Astrocyte (in vitro differentiated cells and primary cell): ENCODE measurements at places on chromosomes 4 and X.

DNA sequence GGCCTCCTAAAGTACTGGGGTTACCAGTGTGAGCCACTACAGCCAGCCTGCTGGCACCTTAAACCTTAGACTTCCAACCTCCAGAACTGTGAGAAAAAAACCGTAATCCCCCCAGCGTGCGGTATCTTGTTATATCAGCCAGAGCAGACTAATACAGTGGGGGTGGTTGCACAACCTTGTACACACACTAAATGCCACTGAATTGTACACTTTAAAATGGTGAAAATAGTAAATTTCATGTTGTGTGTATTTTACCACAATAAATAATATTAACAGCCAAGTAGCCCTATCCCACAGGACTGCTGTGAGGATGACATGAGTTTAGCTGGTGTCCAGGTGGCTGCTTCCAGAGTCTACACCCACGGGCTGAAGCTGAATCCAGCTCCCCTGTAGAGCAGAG is 38.8 kb downstream of the ZBTB49 start:
- no peak for DNase-seq

- DNase-seq = no peak
Measured at GRCh38 chrX:68915778-68916177, 87.0 kb downstream of the EFNB1 start.

DNA sequence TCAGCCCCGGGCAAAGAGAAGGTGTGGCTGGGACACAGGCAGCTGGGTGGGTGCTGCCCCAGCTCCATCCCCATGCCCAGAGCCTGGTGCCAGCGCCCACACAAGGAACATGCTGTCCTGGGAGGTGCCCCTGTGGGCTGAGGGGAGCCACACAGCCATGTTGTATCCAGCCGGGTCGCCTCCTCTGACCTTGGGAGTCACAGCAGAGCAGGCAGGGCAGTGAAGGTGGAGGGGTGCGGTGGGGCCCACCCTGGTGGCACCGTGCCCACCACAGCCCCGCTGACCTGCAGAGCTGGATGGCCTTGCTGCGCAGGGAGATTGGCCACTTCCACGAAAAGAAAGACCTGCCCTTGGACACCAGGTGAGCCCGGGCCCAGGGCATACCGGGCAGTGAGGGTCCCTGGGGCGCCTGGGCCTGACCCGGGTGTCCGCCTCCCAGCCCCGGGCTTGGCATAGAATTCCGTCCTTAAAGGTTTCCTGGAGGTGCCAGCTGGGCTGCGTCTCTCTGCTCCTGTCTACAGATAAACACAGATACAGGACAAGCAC is 18.7 kb upstream of the ADD1 start:
- no peak for DNase-seq

- DNase-seq = no peak
Measured at GRCh38 chr4:138838251-138838650, 177.3 kb upstream of the NOCT start.

DNA sequence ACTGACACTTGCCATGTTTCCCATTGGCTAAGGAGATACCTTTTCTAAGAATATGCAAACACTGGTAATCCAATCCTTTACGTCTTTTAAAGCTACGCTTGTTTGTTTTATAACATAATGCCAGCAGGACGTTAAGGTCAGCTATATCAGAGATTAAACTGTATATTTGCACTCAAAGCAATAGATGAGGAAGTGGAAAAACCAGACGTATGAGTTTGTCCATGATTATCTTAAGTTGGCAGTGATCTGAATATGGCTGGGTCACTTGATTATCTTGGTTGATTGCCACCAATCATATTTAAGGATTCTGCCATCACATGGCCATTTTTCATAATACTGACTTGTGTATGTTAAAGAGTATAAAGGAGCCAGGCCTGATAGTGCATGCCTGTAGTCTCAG is 19.4 kb downstream of the TMSB4X start:
- no peak for DNase-seq

GRCh38 chr4:136121426-136121825 is 1410.9 kb downstream of the PCDH18 start:
- DNase-seq = no peak

- no peak for DNase-seq
Measured at GRCh38 chrX:115912372-115912897, 258.1 kb upstream of the AGTR2 start.

GRCh38 chrX:100409610-100410590 is at the start of gene PCDH19:
TSS of gene PCDH19 (minus strand) at chrX:100410273. CDS start at chrX:100408597, 1,676 bp downstream.
- peak; percentile 7 for DNase-seq
